ENCODE measurements at places on chromosomes 2 and 18. TPM values are rescaled to one million over a fixed set of nuclear protein-coding genes. Genes with fewer than 3 reads are reported as not detected.

Gene ZBTB7C
- total RNA-seq = not detected

Gene DOK6
- total RNA-seq = under 0.01 TPM

Gene ACKR3
- total RNA-seq = 21.1 TPM

Gene IL1RL1
- 68.5 TPM for total RNA-seq

Gene STAM2
- total RNA-seq = 28.9 TPM

Gene ADAM23
- total RNA-seq = 9.6 TPM

Gene FBXO48
- total RNA-seq = 0.61 TPM

Gene XPO1
- total RNA-seq = 199 TPM

Gene CLEC4F
- total RNA-seq = not detected

All from epithelial cell of umbilical artery (primary cell).